ENCODE measurements at places on chromosomes 3 and 15.

DNA sequence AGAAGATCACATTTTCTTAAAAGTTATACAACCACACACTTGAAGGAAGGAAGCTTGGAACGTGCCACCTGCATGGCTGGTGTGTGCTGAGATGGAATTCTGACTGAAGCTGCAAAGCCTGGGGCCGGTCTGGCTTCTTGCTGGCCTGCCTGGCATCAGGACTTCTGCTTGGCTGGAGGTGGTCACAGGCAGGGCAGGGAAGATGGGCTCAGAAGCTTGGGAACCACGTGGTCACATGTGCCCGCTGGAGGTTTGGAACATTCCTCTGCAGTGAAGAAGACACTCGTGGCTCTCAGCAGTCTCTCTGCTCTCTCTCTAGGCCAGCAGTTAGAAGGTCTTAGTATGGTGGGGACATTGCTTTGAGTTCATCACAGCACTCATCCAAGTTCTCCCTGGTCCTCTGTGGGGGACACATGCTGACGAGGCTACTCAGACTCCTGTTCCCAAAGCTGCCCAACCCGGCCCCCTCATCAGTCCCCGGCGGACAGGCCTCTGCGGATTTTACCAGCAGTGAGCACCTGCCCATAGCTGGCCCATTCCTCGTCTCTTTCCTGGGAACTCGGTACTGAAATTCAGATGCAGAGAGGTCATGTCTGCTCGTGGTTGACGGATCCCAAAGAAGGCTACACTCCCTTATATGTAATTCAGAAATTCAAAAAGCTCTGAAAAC is 229.0 kb downstream of the ADAMTS17 start:
- no peak for DNase-seq

DNA sequence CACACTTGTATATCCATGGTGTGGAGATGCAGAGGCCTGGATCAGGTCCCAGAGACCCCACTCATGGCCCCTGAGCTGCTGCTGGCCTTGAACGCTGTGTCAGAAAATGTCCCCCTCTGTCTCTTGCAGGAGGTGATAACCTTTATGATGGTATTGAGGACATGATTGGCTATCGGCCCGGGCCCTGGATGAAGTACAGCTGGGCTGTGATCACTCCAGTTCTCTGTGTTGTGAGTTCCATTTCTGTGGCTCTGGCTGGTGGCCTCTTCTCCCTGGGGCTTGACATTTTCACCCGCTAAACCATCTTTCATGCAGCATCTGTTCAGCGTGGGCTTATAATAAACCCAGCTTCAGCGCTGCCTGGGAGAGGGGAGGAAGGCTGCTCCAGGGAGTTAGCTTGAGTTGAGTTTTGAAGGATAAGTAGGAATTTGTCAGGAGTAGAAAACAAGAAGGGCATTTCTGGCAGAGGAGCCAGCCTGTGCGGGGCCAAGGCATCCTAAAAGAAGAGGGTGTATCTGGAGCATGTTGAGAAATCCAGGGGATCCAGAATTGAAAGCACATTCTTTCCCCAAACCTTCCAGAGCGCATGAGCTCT is 61.1 kb downstream of the GRIP2 start:
- no peak for DNase-seq

- DNase-seq, result no peak
Measured at GRCh38 chr3:135803028-135803692, 162.4 kb upstream of the PPP2R3A start.

DNA sequence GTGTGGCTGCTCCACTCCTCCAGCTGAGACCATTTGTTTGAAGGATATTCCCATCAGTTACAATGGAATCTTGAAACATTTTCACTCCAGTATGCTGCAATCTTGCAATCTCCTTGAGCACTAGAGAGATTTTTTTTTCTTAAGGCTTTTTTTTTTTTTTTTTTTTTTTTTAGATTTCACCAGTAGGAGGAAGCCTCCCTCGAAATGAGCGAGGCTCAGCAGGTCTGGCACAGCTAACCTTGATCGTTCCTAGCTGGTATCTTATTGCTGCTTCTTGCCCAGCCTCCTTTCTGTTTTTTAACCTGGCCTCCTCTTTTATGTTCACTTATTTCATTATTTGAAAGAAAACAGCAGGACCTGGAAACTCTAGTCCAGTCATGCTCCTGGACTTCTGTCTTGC is 48.1 kb downstream of the RAP2B start:
- no peak for DNase-seq

DNA sequence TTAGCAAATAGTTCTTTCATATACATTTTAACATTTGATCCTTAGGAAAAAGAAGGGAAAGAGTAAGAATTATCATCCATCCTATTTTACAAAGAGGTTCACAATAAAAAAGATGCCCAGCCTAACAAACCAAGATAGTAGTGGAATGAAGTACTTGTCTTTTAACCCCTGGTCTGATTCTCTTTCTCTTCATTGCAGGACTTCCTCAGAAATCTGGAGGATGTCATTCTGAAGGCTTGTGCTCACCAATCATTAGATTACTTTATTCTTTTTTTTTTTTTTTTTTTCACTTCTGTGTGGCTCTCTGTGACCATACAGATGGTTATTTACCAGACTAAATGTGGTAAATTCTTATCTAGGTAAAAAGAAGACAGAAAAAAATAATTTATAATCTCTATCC is 7.0 kb downstream of the HDGFL3 start:
- no peak for DNase-seq

GRCh38 chr3:157785102-157785826 is 282.0 kb upstream of the VEPH1 start:
- no peak for DNase-seq

DNA sequence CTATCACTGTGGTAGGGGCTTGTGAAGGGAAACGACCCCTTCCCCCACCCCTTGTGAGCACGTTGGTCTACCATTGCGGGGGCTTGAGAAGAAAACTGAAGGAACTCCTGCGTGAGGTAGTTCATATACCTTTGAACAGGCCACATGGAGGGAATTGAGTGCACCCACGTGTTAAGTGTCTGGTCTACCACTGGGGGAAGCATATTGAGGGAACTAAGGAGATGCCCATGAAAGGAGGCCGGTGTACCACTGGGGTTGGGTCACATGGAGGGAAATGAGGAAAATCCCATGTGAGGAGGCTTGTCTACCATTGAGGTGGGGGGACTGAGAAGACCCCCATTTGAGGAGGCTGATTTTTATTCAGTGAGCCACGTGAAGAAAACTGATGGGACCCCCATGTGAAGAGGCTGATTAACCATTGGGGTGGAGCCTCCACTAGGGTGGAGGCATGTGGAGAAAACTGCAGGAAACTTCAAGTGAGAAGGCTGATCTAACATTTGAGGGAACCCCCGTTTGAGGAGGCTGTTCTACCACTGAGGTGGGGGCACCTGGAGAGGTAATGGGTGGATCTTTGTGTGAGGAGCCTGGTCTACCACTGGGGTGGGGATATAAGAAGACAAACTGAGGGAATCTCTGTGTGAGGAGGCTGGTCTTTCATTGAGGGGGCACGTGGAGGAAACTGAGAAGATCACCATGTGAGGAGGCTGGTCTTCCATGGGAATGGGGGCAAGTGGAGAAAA is 163.2 kb downstream of the FBLN2 start:
- DNase-seq, result peak; percentile 70

GRCh38 chr3:173892547-173892946 is 495.0 kb downstream of the NLGN1 start:
- DNase-seq, result no peak

DNA sequence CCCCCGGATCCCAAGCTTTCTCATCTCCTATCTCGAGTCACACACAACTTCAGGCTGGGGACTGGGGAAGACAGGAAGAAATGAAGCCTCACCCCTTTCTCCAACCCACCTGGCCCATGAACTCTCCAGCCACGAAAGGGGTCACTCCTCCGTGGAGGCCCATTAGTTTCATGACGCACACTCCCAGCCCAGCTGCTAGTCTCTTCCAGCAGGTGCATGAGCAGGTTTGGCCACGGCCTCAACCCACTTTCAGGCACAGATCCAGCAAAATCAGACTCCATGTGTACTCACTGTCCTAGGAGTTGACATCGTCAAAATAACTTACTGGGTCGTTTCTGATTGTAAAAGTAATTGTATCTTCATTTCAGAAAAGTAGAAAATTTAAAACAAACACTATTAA is 76.6 kb downstream of the C3orf70 start:
- DNase-seq, result no peak

DNA sequence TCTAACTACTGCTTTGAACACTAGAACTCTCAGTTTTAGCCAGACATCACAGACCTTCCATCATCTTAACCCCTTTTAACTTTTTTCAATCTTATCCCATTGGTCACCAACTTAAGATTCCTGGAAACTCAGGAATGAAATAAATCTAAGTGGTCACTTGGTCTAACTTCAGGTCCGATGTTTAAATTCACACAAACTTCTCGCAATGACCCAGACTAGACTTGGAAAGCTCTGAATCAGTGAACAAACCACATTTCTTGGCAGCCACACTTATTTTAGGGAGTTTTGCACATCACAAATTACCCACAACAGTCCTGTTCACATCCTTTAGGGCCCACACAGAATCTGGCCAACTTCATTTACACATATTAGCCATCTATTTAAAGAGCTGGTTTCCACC is 118.9 kb downstream of the MAGI1 start:
- DNase-seq, result no peak

DNA sequence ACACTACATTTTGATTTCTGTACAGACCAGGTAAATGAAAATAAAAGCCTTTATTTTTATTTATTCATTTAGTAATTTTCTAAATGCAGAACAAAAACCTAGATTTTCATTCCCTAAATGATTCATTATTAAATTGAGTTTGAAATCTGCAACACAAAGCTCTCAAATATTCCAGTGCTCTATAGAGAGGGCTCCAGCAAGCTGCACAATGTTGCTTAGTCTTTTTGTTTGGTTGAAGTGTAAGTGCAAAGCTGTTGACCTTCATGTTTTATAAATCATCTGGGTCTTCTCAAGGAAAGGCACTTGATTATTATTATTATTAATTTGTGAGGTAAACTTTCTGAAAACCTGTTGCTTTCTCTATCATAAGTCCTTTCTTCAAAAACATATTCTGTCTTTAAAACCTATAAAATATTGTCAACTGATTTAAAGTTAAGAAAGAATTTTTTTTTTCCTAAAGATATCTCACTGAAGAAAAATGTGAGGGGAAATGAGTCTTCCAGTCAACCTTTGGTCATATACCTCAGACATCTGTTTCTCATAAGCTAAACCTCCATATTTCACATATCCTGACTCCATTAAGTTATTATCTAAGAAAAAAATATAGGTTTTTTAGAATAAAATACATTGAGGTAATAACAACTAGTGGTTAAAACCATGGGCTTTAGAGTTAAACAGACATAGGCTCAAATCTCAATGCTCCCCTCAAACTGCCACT is 100.7 kb downstream of the ZIC4 start:
- no peak for DNase-seq

- DNase-seq, result no peak
Measured at GRCh38 chr15:48119277-48119676, 1.5 kb upstream of the SLC24A5 start.

- no peak for DNase-seq
Measured at GRCh38 chr15:94272251-94272898, 41.0 kb downstream of the MCTP2 start.

DNA sequence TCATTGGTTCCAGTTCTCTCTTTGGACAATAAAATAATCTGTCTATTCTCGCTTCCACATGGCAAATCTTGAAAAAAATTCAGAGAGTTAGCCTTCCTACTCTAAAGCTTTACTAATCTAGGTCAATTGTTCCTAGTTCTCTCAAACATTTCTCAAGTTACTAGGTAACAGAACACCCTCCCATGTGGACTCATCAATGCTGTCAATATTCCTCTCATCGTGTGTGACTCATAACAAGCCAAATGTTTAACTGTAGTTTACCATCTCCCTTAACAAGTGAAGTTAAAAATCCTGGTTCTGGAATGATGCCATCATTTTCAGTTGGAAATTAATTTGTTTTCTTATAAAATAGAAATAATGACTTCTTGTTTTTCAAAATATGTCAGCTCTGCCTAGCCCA is 438.6 kb downstream of the ROBO1 start:
- no peak for DNase-seq

- peak; percentile 92 for DNase-seq
Measured at GRCh38 chr3:15646851-15647511, 45.4 kb downstream of the BTD start.

GRCh38 chr3:53833053-53833645 is 13.1 kb downstream of the CHDH start:
- DNase-seq, result no peak

DNA sequence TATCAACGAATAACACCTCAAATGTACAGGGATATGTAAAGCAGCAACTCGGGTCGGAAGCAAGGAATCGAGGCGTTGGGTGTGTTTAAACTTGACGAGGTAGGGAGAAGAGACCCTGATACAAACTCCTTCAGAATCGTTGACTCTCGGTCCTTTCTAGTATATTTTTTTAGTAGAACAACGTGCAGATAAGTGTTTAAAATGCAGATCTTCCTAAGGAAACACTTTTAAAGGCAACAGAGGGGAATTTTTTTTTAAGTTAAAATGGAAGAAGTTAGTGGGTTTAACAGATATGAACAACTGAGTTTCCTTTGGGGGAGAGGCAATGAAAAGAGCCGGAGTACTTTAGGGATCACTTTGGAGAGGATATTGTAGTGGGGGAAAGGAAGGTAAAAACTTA is 1.1 kb upstream of the KPNA4 start:
- DNase-seq, result no peak

- peak; percentile 92 for DNase-seq
Measured at GRCh38 chr15:99454941-99455788, 110.6 kb upstream of the MEF2A start.

DNA sequence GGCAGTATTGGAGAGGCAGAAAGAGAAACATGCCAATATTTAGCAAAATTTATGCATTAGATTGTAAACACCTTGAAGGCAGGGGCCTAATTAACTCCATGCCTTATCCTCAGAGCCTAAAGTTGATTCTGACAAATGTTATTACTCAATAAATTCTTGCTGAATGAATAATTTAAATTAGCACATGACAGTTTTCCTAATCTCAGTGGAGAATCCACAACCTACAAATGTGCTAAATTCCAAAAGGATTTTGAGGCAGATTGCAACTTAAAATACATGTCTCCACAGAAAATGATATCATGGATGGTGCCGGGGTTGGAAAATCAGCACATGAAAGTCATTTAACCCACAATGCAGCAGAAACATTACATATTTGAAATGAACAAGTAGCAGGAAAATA is 41.1 kb upstream of the NANOGP8 start:
- DNase-seq, result no peak

DNA sequence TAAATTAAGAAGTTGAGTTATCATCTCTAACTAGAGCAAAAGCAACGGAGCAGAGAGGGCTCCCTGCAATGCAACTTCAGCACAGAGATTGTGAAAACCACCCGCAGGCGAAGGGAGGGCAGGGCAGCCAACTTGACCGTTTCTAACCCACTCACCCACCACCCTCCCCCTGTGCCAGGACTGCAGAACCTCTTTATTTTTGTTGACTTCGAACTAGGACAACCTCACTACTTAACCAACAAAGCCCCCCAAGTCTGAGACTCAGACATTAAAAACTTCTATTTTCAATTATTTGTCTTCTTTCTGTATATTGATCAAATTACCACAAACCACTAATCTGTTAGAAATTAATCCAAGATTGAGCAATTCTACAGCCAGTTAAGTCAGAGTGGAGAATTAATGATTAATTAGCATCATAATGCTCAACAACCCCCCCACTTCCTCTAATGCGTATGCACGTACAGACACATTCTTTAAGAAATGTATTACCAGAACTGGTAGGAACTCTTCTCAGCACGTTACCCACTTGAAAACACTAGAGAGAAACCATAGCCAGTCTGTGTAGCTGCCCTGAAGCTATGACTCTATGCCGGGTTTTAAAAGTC is 2.0 kb downstream of the MGLL start:
- DNase-seq, result no peak
